CD4-positive, alpha-beta T cell (primary cell): ENCODE measurements at places on chromosomes 5 and 9.

DNA sequence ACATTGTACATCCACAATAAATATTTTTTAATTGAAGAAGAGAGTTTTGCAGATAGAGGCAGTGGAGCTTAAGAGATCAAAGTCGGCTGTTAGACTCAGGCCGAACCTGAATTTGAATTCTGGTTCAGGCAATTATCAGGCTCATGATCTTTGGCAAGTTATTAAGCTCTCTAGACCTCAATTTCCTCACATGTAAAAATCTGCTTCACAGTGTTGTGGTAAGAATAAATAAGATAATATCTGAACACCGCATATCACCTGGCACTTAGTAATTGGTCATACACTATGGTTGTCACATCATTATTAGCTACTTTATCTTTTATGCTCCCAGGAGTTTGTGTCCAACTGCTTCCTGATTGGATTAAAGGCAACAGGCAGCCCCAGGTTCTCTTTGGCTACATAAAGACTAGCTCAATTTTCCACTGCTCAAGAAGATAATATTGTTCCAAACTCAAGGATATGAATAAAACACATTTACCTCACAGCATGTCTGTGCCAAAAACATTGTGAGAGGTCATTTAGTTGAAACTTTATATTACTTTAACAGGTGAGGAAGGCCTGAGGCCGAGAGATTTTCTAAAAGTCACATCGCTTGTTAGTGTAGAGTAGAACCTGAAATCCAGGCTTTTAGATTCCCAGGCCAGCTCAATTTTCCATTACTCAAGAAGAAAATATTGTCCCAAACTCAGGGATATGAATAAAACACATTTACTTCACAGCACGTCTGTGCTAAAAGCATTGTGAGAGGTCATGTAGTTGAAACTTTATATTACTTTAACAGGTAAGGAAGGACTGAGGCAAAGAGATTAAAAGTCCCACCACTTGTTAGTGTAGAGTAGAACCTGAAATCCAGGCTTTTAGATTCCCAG, 289.2 kb upstream of the PTGER4 start:
- H3K27me3 ChIP-seq: no peaks in the 10 kb centered on the region
- no peak for DNase-seq
- H3K27ac ChIP-seq: no peak overlapping the region
- no peaks in the 10 kb centered on the region for H3K36me3 ChIP-seq

DNA sequence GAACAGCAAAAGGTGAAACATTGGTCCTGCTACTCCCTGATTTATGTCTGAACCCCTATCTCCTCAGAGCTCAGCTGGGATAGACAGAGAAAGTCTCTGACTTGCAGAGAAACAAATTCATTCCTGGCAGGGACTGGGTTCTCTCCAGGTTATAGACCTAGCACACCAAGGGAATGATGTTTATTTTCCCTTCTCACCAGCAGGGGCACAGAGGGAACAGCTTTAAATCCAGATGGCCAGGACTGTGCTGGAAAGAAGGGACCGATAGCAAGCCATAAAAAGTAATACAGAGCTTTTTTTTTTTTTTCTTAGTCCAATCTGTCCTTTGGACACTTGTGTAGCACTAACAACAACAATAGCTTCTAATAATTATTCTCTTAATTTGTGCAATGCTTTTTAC, 141.1 kb upstream of the C9orf72 start:
- DNase-seq: no peak
- H3K36me3 ChIP-seq: no peaks in the 10 kb centered on the region
- no peaks in the 10 kb centered on the region for H3K27me3 ChIP-seq
- no peaks in the 10 kb centered on the region for H3K4me1 ChIP-seq
- no peak overlapping the region for H3K4me3 ChIP-seq

- no peak overlapping the region for H3K27ac ChIP-seq
- H3K27me3 ChIP-seq: no peaks in the 10 kb centered on the region
- H3K36me3 ChIP-seq: no peaks in the 10 kb centered on the region
- DNase-seq: no peak
These were observed 299.5 kb downstream of the MED10 start for GRCh38 chr5:6078881-6079280.

GRCh38 chr9:98226516-98226915, 28.9 kb downstream of the TBC1D2 start:
- no peak overlapping the region for H3K27ac ChIP-seq
- no peak overlapping the region for H3K4me3 ChIP-seq
- DNase-seq: no peak
